ENCODE measurements at places on chromosomes 2 and 18.
A peak's percentile ranks its signal among the peaks of the same experiment; 100 is the strongest.

DNA sequence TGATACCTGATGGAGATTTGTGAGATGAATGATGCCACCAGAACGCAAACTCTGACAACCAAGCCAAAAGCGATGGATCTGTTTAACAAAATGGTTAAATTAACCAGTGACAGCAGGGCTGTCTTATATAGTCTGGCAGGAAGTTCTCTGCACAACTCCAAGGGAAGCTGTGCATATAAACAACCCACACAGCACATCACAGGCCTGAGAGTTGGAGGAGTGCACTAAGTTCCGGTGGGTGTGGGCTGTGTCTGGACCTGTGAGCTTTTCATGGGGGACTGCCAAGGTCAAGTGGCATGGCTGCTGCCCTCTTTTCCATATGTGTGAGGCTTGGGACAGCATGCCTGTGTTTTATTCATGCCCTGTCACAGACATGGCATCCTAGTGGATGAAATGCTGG lies 414.6 kb upstream of the TRIB2 start:
- no peak for DNase-seq

- DNase-seq = peak; percentile 69
These were observed at the start of gene WNT10A for GRCh38 chr2:218880102-218880858. WNT10A (plus strand) TSS chr2:218880852; CDS start chr2:218880996, 144 bp downstream.

DNA sequence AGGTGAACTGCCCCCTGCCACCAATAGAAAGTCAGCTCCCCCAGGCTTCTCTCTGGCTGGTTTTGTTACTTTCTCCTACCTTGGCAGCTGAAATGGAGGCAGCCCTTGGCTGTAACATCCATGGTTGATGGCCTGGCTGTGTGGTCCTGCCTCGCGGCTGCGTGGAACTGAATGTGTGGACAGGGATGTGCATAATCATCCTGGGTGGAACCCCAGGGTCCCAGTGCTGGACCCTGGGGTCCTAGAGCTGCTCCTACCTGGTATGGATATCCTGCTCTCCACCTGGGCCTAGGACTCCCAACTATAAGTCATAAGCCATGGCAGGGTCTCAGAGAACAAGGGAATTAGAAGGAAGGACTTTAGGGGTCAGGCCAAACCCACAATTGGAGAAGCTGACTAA lies 93.5 kb downstream of the CAPN13 start:
- no peak for DNase-seq

- no peak for DNase-seq
These were observed 101.4 kb downstream of the MTX2 start for GRCh38 chr2:176370467-176371171.

GRCh38 chr18:213505-213904 lies 54.3 kb downstream of the THOC1 start:
- no peak for DNase-seq

DNA sequence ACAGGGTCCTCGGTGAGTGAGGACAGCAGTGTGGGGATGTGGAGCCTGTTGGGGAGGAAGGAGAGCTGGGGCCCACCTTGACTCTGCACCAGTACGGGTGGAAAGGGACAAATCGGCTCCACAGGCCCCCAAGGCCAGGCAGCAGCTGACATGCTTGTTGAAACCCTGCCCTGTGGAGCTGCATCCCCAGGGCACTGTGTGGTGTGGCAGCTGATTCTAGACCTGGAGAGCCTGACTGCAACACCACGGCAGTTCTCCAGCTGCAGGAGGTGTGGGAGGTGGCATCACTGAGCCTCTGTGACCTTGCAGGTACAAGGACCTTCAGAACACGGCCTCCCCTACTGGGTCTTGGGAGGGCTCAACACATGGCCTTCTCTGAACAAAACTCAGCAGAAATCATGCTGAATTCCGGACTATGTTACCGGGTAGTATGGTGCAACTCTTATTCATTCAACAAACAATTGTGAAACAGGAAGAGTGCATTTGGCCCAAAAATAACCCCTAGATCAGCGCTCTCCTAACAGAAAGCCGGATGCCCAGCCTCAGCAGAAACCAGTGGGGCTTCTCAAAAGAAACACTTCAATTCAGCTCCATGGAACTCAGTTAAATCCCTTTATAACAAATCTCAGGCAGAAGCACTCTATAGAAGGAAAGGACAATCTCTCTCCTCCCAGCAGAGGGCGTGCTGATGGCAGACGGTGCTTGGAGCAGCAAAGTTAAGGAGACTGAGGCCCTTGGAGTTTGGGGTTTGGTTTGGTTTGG lies 104.4 kb upstream of the SALL3 start:
- no peak for DNase-seq

GRCh38 chr2:30903326-30903725 lies 96.1 kb upstream of the CAPN13 start:
- DNase-seq = no peak

DNA sequence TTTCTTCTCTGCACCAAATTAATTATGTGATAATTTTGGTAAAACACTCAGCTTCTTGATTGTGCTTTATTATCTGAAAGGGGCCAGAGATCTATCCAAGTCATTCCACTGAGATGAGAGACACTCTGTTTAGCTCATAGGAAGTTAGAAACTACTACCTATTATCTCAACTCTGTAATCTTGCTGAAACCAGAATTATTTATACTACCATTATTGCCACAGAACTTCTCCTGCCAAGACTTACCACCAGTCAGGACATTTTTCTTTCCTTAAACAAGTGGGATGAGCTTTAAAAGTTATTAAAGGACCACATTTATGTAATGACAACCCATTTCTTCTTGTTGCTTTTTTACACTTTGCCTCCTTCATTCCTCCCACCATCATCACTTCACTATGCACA lies 855.6 kb upstream of the PIK3C3 start:
- DNase-seq = no peak

DNA sequence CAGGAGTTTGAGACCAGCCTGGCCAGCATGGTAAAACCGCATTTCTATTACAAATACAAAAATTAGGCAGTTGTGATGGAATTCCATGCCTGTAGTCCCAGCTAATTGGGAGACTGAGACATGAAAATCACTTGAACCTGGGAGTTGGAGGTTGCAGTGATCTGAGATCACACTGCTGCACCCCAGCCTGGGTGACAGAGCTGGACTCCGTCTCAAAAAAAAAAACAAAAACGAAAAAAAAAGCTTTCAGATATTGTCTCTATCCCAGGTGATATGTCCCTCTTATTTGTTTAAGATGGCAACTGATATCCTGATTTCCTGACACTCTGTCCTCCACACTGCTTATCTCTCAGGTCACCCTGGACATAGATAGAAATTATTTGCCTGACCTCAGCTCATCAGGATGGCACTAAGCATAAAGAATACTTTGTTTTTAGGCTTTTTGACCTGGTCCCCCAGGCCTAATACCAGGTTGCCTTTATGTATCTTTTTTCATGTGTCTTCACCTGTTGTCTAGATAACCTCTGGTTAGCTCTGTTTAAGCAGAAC lies 295.2 kb upstream of the KCNJ3 start:
- DNase-seq = no peak
